ENCODE measurements at places on chromosomes 5 and 9.

GRCh38 chr9:6827439-6828145 lies 69.8 kb downstream of the KDM4C start:
- DNase-seq, result no peak

GRCh38 chr9:115413766-115414382 lies 295.9 kb upstream of the TNC start:
- no peak for DNase-seq

DNA sequence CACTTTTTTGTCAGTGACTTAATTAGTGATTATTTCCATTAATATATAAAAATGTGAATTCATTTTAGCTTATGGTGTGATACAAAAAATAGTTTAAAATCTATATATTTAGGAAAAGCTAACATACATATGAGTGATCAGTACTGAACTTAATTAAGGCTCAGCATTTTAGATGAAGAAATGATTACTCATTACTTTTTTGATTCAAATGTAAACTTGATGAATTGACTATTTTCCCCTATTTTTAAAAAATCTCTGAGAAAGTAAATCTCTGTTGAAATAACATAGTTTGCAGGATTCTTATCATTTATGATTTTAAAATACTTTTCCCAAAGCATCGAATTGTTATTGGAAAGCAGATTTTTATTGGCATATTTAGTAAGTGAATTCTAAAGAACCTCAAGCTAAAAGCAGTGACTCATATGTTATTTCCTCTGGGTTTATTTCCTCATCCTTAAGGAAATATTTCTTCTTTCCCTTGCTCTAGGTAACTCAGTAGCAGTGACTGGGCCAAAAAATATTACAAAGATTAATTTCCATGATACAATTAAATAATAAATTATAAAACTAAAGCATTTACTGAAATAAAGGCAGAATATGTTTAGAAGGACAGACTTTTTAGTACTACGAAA lies 290.6 kb downstream of the FER start:
- no peak for DNase-seq

DNA sequence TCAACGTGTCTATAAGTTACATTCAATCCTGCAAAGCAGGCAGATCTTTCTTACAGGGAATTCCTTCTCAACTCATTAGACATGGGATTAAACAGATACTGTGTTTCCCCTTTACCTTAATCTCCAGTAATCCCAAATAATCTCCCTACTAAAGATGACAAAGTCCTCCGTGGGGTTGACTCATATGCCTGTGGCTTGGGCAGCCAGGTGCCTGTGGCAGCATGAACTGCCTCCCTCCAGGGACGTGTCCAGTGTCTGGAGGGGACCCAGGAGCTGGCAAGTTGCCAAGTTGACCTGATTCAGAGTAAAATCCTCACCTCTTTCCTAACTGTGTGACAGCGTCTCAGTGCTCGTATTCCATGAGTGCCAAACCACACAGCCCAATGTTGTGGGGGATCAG lies 94.6 kb upstream of the PTCH1 start:
- DNase-seq, result no peak

DNA sequence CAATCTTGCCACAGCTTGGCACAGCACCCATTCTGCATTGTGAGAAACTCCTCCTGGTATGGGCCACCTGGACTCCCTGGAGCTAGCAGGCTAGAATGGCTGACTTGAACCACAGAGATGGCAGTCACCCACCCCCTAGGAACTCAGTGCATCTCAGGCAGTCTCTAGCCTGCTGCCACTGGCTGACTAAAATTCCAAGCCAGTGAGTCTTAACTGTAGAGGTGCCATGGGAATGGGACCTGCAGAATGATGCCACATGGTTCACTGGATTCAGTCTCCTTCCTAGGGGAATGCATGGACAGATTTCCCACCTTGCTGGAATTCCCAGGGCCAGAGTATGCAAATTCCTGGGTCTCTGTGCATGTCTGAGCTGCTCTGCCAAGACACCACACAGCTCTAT lies 382.9 kb downstream of the MAN2A1 start:
- DNase-seq, result no peak

DNA sequence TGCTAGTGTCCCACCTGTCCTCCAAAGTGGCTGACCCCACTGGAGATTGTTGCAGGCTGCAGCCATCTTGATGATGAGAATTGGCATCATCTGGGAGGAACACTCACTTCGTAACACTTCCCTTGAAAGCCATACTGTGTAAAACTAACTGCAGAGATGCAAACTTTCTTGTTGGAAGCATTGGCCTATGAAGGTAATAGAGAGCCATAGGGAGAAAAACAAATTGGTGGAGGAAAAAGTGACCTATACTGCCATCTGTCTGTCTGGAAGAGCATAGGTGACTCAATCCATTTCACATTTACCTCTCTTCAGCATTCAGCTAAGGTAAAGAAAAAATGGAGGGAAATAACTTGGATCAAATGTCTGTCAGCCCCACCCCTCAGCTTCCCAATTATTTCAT lies 473.4 kb downstream of the NTRK2 start:
- no peak for DNase-seq

GRCh38 chr9:35407846-35408245 lies 82.1 kb upstream of the RUSC2 start:
- DNase-seq, result no peak

- no peak for DNase-seq
Measured at GRCh38 chr5:41842777-41843176, 27.4 kb downstream of the OXCT1 start.

- no peak for DNase-seq
Measured at GRCh38 chr5:55406292-55406691, 98.5 kb downstream of the MTREX start.

- DNase-seq, result no peak
Measured at GRCh38 chr9:4615251-4615650, 46.8 kb upstream of the PLPP6 start.

DNA sequence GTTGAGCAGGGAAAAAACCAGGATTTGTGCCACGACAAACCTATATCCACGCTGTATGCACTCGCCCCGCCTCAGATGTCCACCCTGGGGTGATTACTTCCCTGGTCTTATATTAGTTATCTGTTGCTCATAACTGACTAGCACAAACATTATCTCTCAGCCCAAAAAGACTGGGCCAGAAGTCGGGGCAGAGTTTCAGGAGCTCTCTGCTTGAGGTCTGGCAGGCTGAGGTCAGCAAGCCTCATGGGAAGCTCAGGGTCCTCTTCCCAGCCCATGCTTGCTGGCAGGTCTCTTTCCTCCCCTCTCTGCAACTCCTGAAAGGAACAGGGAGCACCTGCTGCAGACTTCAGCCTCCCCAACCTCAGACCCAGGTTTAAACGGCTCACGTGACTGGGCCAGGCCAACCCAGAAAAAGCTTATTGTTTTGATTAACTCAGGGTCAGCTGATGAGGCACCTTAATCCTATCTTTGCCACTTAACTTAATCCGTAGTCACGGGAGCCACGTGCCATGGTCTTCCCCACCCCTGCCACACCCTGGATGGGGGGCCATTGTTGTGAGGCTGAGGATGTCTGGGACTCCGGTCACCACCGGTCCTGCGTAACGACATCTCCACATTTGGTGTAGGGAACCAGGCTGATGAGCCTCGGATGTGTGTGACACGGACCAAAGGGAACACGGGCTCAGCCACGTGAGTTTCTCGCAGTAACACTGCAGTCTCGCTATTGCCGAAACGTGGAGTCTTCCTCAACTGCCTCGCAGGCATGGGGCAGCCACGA lies 123.7 kb upstream of the IRX4 start:
- no peak for DNase-seq

Data from Right ventricle myocardium inferior (tissue), 1 donor.